ENCODE measurements at places on chromosomes 6 and 20.

DNA sequence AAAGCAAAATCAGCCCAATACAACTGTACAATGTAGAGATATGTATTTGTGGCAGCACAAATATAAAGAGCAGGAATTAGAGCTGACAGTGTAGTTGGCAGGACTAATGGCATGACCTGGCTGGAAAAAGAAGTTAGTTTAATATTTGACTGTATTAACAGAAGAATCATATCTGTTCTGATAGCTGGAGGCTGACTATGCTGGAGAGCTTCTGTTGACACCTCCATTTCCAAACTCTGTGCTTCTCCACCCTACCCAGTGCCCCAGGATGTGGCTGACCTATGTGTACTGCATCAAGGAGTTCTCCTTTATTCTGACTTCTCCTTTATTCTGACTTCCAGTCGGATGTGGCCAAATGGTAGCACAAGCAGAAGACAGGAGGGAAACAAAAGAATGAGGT is 299.3 kb downstream of the PKHD1 start:
- no peak for DNase-seq

DNA sequence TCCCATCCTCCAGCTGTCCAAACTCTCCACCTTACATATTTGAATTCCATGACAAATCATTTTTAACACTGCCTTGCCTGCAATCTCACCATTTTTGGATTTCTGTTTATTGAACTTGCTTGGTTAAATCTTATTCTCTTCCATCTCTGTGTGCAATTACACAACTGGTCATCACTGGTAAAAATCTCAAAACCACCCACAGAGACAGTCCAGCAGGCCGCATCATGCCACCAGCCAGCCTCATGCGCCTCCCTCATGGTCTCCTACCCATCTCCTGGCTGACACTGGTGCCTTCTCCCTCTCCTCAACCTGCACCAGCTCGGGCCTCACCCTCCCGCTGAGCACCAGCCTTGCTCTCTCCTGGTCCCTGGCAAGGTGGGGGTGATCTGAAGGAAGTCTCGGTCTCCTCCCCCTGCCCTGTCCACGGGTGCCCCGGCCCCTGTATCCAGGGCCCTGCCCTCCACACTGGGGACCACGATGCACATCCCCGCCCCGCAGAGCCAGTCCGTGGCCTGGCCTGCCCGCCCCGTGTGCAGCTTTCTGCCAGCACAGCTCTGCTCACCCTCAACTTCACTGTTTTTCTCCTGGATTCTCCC is 92.0 kb downstream of the THBS2 start:
- DNase-seq: no peak

- peak; percentile 17 for DNase-seq
These were observed 9.1 kb upstream of the ADA start for GRCh38 chr20:44660581-44660980.

DNA sequence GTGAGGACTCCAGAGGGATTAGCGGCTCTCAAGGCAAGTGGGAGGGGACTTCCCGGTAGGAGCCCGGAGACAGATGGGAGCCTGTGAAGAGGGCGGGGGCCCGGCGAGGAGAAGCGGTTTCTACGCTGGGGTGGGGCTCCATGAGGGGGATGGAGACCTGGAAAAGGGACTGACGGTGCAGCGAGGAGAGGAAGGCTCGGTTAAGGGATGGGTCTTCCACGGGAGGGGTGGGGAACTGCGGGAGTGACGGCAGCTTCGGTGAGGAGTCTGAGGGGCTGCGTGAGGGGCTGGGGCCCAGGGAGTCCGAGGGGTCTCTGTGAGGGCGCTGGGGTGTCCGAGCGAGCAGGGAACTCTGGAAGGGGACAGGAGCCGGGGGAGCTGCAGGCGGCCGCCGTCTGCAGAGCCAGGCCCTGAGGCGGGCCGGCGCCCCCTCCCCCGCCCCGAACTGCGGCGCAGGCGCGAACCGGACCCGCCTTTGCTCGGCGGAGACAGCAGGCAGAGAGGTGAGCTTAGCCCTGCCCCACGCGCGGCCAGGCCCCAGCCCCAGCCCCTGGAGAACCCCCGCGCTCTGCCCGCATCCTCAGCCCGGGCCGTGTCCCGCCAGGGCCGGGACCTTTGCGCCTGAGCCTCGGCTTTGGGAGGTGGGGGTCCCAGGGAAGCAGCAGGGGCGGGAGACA is at the start of gene NRSN2:
Gene NRSN2, plus strand, starts transcription at position 472 of the 677 bp plus-strand sequence. CDS start 2,533 bp downstream, outside the sequence.
- DNase-seq: no peak

GRCh38 chr6:109840796-109841195 is 137.3 kb upstream of the GPR6 start:
- no peak for DNase-seq

- DNase-seq: no peak
These were observed 99.9 kb downstream of the JAG1 start for GRCh38 chr20:10573951-10574339.

- no peak for DNase-seq
These were observed 9.1 kb downstream of the GRIK2 start for GRCh38 chr6:101402622-101403031.

GRCh38 chr6:65706436-65706835 is 590 bp downstream of the EYS start:
- DNase-seq: no peak

GRCh38 chr20:47708140-47708807 is 77.0 kb downstream of the SULF2 start:
- no peak for DNase-seq

DNA sequence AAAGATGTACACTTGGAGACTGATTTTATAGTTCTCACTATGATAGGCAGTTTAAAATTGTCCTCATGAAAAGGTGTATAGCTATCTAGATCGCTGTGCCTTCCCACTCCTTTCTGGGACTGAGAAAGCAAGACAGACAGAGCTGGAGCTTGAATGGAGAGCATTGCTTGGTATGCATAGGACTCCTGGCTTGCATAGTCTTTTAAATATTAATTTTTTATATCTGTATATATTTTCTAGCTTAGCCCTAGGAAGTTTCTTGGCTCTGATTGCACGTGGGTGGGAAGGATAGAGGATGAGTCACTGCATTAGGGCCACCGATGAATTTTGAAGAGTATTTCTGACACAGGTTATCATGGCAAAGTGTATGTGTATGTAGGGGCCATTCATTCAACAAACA is 150.0 kb upstream of the SPACA1 start:
- peak; percentile 57 for DNase-seq

DNA sequence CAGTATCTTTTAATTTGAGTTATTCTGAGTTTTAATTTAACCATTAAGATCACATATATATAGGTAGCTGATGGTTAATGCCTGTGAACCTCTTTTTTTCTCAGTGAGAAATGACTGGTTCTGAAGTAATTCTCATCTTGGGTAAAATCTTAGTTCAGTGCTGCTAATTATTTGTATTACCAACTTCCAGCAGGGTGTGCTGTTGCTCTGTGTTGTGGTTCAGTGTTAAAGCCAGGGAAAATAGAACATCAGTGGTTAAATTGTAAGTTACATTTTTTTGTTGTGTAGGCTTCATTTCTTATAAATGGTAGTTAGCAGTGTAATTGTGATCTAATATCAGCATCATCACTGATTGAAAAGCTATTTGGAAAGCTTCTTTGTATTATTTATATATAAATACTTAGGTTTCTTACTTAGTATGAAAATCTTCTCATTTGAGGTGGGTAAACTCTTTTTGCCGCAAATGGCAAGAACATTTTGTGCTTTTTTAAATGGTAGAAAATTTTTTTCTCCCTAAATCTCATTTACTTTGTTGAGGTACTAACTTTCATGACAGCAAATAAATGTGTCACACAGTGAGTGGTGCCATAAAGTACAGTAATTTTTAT is 43.7 kb downstream of the CDC5L start:
- peak; percentile 75 for DNase-seq

- no peak for DNase-seq
These were observed 78.0 kb downstream of the COL21A1 start for GRCh38 chr6:56169366-56169765.

GRCh38 chr6:46746696-46747095 is at the start of gene ANKRD66:
Gene ANKRD66, plus strand, starts transcription at chr6:46746933. Its CDS starts 5,016 bp downstream, at chr6:46751949.
- DNase-seq: no peak

DNA sequence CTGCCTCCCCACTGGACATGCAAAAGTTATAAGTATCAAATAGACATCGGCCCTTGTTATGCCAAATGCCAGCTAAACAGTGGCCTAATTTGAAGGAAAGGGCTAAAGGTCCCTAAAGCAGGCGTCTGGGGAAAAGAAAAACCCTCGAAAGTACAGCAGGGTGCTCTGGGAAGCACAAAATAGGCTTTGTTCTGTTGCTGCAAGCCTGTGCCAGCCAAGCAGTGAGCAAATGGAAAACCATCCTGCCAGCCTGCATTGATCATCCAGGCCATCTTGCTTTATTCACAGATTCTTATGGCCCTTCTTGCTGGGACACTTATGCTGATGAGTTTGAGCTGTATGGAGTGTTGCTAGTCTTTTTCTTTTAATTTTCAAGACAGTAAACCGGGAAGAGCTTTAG is 62.2 kb upstream of the PLEKHG1 start:
- no peak for DNase-seq

DNA sequence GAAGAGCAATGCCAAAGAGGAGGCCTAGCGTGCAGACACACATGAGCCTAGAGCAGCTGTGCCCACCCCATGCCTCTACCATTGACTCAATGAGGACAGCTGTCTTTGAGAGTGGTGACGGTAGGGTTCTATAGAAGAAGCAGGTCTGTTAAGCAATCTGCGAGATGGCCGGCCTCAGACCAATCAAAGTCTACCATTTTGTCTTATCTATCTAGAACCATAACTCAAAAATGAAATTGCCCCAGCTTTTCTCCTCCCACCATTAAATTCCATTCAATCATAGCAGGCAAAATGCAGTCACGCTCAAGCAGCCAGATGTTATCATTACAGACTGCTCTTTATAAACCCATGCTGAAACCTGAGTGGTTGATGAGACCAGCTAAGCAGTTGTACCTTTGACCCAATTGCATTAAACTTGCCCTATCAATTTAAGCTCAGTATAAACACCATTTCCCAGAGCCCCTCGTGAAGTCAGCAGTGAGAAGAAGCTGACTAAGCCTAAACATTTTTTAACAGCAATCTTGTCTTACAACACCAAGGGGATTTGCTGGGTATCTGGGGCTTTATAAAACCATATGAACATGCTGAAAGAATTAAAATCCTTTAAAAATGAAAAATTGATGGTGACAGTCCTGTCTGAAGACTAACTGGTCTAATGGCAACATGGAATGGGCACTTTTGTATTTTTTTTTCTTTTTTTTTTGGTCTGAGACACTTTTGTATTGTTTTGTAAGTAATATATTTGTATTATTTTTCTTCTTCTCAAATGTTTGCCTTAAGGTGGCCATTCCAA is 57.5 kb downstream of the FOXC1 start:
- no peak for DNase-seq

DNA sequence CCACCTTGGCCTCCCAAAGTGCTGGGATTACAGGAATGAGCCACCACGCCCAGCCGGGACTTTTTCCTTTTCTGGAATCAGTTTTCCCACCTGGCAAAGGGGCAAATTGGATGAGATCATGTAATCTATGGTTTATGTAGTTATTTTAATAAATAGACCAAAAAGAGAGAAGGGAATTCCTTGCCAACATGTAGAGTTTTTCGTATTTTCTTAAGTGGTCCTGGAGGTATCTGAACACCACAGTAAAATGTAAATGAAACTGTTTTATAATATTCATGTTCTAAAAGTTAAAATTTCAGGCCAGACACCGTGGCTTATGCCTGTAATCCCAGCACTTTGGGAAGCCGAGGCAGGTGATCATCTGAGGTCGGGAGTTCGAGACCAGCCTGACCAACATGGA is 185.1 kb upstream of the ZNF217 start:
- DNase-seq: no peak

GRCh38 chr20:46934746-46935287 is 40.2 kb downstream of the EYA2 start:
- DNase-seq: no peak

GRCh38 chr20:21303872-21304586 is 898 bp downstream of the XRN2 start:
- DNase-seq: peak; percentile 8

GRCh38 chr6:90787446-90787845 is 200.6 kb upstream of the MAP3K7 start:
- no peak for DNase-seq

DNA sequence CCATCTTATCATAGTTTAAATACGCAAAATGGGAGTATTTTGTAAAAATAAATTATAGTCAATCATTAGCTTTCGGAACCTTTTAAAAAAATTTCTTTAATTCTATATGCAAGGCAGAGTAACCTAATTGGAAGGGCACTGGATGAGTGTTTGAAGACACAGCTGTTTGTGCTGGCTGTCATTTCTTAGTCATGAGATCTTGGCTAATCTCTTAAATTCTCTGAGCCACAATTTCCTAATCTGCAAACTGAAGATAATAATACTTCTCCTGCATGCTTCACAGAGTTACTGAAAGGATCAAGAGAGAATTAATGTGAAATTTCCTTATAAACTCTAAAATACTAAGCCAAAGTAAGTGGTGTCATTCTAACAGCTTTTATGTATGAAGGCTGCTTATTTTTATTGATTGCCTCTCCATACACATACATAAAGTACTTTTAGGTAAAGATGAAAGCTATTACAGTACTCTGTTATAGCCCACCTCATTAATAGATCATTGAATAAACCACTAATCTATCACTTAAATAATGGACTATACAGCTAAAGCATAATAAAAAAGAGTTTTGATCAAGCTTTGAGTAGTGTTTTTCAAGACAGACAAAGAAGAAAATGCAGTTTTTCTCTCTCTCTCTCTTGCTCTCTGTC is 383.7 kb upstream of the IRAK1BP1 start:
- DNase-seq: no peak

DNA sequence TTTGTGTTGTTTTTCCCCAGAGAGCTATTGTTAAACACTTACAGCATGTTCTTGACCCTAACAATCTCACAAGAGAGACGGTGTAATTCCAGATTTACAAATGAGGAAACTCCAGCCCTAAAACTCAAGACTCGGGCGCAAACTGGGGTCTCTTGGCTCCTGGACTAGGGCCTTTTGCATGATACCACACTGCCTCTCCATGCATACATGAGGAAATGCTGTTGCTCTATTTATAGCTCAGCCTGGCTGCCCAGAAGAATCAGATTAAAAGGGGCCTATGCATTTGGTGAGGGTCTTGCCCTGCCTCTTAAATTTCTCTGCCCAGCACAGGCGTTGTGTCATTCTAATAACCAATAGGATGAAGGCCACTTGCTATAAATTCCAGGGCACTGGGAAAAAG is 30.5 kb upstream of the SNRPB2 start:
- DNase-seq: no peak

DNA sequence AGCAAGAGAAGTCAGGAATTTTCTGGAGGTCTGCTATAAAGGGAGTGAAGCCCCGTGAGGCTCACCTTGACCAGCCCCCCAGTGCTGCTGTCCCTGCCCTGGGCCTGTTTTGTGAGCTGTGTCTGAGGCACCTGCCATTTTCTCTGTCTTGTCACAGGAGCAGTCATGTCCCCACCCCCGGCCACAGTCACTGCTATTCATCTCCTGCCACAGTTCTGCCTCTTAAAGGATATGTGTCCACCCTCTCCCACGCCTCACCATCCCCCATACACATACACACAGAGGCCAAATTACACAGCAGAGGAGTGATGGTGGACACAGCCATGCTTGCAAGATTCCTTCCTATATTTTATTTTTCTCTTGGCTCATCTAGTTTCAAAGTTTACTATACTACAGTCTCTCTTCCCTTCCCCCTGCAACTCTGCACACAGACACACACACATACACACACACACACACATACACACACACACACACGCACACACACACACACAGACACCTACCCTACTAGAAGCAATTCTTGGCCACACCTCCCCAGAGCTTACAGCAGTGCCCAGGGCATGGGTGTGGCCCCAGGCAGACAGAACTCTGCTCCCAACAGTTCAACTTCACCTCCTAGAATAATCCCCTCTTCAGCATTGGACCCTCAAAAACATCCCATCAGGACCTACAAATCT is 68.7 kb upstream of the TAB2 start:
- peak; percentile 41 for DNase-seq

- DNase-seq: no peak
These were observed 55.0 kb upstream of the DACT2 start for GRCh38 chr6:168374541-168375071.
